ENCODE measurements at places on chromosomes 11 and 22. TPM values are rescaled to one million over a fixed set of nuclear protein-coding genes. Genes with fewer than 3 reads are reported as not detected.
A peak's percentile ranks its signal among the peaks of the same experiment; 100 is the strongest.

DNA sequence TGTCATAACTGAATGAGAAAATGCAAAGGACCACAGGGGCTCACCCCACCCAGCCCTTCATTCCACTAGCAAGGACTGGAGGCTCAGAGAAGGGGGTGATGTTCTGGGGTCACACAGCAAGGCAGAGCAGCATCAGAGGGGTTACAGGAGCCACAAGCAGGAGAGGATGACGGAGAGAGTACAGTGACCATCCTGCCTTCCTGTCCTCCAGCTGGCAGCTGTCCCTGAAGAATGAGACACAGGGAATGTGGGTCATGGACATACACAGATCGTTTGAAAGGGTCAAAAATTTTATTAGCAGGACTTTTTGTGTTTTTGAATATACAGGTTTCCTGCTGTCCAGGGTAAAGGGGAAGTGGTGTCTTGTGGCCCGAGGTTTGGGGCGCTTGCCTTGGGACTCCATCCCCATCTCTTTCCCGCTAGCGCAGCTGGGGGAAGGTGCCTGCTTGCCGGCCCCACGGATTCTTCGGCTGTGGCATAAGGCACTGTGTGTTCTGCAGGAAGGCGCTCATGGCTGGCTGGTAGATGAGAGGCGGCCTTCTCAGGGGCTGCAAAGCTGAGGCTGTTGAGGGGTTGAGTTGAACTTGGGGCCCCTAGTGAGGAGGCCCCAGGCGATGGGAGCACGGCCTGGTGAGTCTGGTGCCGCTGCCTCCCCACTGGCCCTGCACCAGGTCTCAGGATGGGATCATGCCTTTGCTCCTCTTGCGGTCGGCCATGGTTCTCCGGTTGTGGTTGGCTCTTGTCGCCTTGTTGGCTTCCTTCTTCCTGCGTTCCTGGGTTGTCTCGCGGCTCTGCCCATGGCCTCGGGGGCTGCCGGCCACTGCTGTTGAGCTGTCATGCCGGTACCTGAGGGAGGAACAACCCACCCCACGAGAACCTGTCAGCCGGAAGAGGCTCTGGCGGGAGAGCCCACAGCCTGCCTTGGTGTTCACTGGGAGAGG lies 21.4 kb downstream of the UQCR10 start:
- H3K36me3 ChIP-seq = peaks cover 48% of the 10 kb centered on the region
- H3K4me3 ChIP-seq = no peak overlapping the region
- no peaks in the 10 kb centered on the region for H3K4me1 ChIP-seq
- H3K27ac ChIP-seq = no peak overlapping the region

DNA sequence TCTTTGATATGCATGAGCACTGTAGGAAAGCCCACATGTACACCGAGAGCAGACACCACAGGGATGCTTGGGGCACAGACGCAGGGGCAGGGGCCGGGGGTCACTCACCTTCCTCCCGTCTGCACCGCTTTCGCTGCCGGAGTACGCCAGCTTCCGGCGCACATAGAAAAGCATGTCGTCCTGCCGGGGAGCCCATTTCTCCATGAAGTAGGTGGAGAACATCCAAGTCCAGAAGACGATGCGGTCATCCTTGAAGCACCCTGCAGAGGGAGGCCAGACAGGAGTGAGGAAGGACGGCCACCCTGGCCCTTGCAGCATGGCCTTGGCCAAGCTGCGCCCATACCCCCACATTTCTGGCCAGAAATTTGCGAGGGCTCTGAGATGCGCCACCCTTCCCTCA lies 28.8 kb downstream of the KIAA0930 start:
- peaks cover 18% of the 10 kb centered on the region for H3K4me1 ChIP-seq
- no peak for DNase-seq
- no peaks in the 10 kb centered on the region for H3K27me3 ChIP-seq

GRCh38 chr22:39722501-39722900 lies 151.9 kb downstream of the CACNA1I start:
- H3K4me3 ChIP-seq = no peak overlapping the region
- no peak overlapping the region for H3K27ac ChIP-seq

DNA sequence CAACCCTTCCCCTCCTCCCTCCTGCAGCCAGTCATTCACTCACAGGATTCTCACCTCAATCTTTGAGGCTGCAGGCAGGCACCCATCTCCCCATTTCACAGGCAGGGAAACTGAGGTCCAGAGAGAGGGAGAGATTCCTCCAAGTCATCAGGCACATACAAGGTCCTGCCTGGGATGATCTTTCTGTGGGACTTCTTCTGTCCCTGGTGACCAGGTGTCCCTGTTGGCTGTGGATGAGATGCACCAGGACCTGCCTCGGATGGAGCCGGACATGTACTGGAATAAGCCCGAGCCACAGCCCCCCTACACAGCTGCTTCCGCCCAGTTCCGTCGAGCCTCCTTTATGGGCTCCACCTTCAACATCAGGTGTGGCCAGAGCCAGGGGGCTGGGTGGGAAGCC lies 7.8 kb downstream of the FTH1 start:
- DNase-seq = no peak
- no peak overlapping the region for H3K4me3 ChIP-seq
- H3K27ac ChIP-seq = no peak overlapping the region
- peaks cover 18% of the 10 kb centered on the region for H3K36me3 ChIP-seq
- H3K27me3 ChIP-seq = no peaks in the 10 kb centered on the region

- no peak for DNase-seq
- peak within 1 kb of the TSS; percentile 37 for H3K4me3 ChIP-seq
- no peaks in the 10 kb centered on the region for H3K27me3 ChIP-seq
- H3K4me1 ChIP-seq = peaks cover 61% of the 10 kb centered on the region
Observed at GRCh38 chr11:66011785-66012303, at the start of gene CST6. CST6 (plus strand) TSS chr11:66012008; CDS start chr11:66012045, 37 bp downstream.

DNA sequence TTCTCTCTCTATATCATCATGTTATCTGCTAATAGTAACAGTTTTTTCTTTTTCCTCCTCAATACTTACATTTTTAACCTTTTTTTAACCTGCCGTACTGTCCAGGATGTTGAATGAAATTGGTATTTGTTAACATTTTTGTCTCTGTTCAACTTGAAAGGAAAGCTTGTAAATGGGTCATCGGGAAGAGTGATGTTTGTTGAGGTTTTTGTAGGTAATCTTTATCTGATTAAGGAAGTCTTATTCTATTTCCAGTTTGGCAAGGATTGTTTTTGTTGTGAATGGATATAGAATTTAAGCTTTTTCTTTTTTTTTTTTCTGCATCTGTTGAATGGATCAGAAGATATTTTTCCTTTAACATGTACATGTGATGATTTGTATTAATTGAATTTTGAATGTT lies 8.1 kb upstream of the NNMT start:
- DNase-seq = no peak
- peaks cover 37% of the 10 kb centered on the region for H3K4me1 ChIP-seq
- H3K36me3 ChIP-seq = no peaks in the 10 kb centered on the region
- H3K27ac ChIP-seq = no peak overlapping the region
- H3K4me3 ChIP-seq = no peak overlapping the region
- no peaks in the 10 kb centered on the region for H3K27me3 ChIP-seq

GRCh38 chr11:112401036-112401769 lies 140.5 kb upstream of the PLET1 start:
- no peak for DNase-seq
- H3K4me1 ChIP-seq = no peaks in the 10 kb centered on the region
- H3K27ac ChIP-seq = no peak overlapping the region
- no peaks in the 10 kb centered on the region for H3K27me3 ChIP-seq
- H3K4me3 ChIP-seq = no peak overlapping the region

GRCh38 chr11:123653483-123653826 lies 969 bp downstream of the SCN3B start:
- peak overlapping the region; percentile 70 for H3K4me3 ChIP-seq
- H3K36me3 ChIP-seq = no peaks in the 10 kb centered on the region
- H3K27me3 ChIP-seq = no peaks in the 10 kb centered on the region
- H3K4me1 ChIP-seq = peaks cover 8% of the 10 kb centered on the region

DNA sequence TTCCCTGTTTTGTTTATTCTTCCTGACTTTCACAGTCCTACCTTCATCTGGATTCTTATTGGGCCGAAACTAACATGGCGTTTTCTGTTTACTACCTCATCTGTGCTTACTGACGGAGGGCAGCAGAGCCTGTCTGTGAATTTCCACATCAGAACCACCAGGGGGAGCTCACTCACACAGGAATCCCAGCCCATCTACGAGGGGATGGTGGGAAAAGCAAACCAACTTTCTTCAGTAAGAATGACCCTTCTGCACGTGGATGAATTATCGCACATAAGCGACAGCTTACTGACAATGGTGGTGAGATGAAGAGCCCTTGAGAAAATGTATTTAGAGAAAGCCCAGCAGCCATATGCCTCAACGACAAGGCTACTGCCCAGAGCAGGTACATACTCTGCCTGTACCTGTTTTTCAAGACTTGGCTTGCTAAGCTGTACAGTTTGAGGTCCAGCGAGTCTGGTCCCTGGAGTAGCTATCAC lies 42.5 kb downstream of the LARGE2 start:
- H3K4me1 ChIP-seq = no peaks in the 10 kb centered on the region
- DNase-seq = no peak
- H3K27me3 ChIP-seq = no peaks in the 10 kb centered on the region
- no peak overlapping the region for H3K4me3 ChIP-seq

DNA sequence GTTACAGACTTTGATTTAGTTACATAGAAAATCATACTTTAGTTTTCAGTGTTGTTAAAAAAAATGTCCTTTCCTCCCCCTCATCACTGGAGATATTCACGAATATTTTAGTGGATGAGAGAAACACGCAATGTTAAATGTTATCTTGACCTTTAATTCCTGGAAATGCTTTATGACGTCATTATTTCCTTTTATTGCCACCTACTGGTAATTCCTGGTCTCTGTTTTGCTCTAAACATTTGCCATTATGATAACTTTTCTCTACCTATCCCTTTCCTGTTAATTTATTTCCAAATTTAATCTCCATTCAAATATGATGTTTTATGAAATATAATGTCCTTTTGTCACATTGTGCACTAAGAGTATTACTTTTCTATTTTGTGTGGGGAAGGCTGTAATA lies 770.6 kb downstream of the FAM181B start:
- H3K4me1 ChIP-seq = peaks cover 46% of the 10 kb centered on the region
- no peak overlapping the region for H3K27ac ChIP-seq
- no peak for DNase-seq
- H3K27me3 ChIP-seq = no peaks in the 10 kb centered on the region

DNA sequence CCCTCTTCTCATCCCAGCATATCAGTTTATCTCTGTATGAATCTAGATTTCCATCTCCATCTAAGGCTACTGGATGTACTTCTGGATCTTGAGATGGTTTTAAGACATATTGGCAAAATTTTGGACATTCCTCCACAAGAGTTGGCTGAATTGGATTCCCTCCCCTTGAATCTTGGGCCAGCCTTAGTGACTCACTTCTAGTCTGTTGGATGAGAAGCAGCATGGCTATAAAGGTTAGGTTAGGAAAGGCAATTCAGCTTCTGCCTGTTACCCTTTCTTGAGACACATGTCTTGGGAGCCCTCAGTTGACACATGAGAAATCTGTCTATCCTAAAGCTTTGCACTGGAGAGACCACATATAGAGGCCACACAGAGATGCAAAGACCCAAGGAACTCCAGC lies 73.0 kb upstream of the PGR start:
- H3K4me3 ChIP-seq = no peak overlapping the region
- H3K36me3 ChIP-seq = no peaks in the 10 kb centered on the region
- no peaks in the 10 kb centered on the region for H3K4me1 ChIP-seq
- no peaks in the 10 kb centered on the region for H3K27me3 ChIP-seq
- no peak overlapping the region for H3K27ac ChIP-seq

- peaks cover 14% of the 10 kb centered on the region for H3K36me3 ChIP-seq
- no peaks in the 10 kb centered on the region for H3K27me3 ChIP-seq
- DNase-seq = no peak
- H3K4me1 ChIP-seq = no peaks in the 10 kb centered on the region
Observed at GRCh38 chr22:29695129-29695926, 24.5 kb upstream of the CABP7 start.

DNA sequence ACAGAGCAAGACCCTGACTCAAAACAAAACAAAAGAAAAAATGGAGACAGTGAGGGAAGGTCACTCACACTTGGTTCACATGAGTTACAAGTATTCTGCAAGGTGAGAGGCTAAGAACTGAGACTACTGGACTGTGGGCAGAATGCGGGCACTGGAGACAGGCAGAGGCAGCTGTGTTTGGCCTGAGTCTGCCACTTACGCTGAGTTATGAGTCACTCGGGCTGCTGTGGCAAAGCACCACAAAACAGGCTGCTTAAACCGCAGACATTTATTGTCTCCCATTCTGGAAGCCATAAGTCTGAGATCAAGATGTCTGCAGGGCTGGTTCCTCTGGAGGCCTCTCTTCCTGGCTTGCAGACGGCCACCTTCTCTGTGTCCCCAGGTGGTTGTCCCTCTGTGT lies 122.8 kb downstream of the SHANK2 start:
- no peaks in the 10 kb centered on the region for H3K4me1 ChIP-seq
- no peaks in the 10 kb centered on the region for H3K27me3 ChIP-seq
- DNase-seq = no peak
- H3K27ac ChIP-seq = no peak overlapping the region
- H3K4me3 ChIP-seq = no peak overlapping the region

- no peaks in the 10 kb centered on the region for H3K27me3 ChIP-seq
- no peak for DNase-seq
- no peak overlapping the region for H3K27ac ChIP-seq
- no peak overlapping the region for H3K4me3 ChIP-seq
Observed at GRCh38 chr22:47133061-47133969, 370.9 kb downstream of the TBC1D22A start.

GRCh38 chr11:131350872-131351271 lies 19.5 kb upstream of the NTM start:
- H3K4me3 ChIP-seq = no peak overlapping the region
- H3K36me3 ChIP-seq = no peaks in the 10 kb centered on the region
- no peak overlapping the region for H3K27ac ChIP-seq

GRCh38 chr11:63905179-63905578 lies 11.8 kb downstream of the RCOR2 start:
- no peak for DNase-seq
- peaks cover 62% of the 10 kb centered on the region for H3K36me3 ChIP-seq
- no peak overlapping the region for H3K4me3 ChIP-seq
- H3K4me1 ChIP-seq = peaks cover 32% of the 10 kb centered on the region

DNA sequence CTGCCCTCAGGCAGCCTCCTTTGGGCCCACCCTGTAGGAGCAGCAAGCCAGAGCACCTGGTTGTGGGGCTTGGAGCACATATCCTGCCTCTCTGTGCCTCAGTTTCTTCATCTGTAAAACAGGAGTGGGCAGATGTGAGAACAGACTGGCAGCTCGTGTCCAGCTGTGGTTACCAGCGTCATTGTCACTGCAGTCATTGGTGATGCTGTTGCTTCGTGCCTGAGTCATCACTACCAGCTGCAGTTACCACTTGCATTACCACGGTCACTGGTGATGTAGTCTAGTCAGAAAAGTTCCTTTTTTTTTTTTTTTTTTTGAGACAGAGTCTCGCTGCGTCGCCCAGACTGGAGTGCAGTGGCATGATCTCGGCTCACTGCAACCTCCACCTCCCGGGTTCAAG lies 20.4 kb downstream of the RSPH14 start:
- H3K27ac ChIP-seq = no peak overlapping the region
- no peak overlapping the region for H3K4me3 ChIP-seq
- no peaks in the 10 kb centered on the region for H3K4me1 ChIP-seq
- no peaks in the 10 kb centered on the region for H3K27me3 ChIP-seq
- no peak for DNase-seq
- H3K36me3 ChIP-seq = no peaks in the 10 kb centered on the region

- no peaks in the 10 kb centered on the region for H3K27me3 ChIP-seq
- no peak overlapping the region for H3K4me3 ChIP-seq
- H3K27ac ChIP-seq = no peak overlapping the region
Observed at GRCh38 chr11:3860375-3860774, 4.9 kb downstream of the STIM1 start.

The APOBEC3C gene
- 22.3 TPM for total RNA-seq

The OR8G5 gene
- total RNA-seq = not detected

The TBX10 gene
- total RNA-seq = not detected

The ANO1 gene
- 122 TPM for total RNA-seq

The POLD4 gene
- 148 TPM for total RNA-seq

The PCNX3 gene
- total RNA-seq = 39.5 TPM

The AGBL2 gene
- total RNA-seq = not detected
